ENCODE measurements at places on chromosomes 13 and 19.

- no peak for DNase-seq
These were observed 70.7 kb upstream of the MYCBP2 start for GRCh38 chr13:77397636-77398035.

DNA sequence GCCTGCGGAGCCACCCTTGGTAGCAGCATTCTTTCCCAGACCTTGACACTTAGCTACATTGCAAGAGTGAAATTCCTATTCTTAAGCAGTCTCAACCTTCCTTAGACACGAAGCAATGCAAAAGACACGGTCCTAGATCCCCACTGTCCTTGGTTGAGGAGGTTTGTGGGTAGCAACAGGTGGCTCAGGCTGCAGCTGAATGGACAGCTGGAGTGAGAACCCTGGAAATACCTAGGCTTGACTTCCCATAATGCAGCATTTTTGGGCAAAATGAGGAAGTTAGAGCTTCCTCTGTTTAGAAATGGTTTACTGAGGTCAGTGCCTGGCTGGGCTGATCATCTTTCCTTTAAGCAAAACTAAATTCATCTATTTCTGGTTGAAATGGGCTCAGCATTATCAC lies 296.6 kb downstream of the RFC3 start:
- DNase-seq, result no peak

GRCh38 chr19:4529924-4530522 lies 5.0 kb downstream of the PLIN5 start:
- no peak for DNase-seq

DNA sequence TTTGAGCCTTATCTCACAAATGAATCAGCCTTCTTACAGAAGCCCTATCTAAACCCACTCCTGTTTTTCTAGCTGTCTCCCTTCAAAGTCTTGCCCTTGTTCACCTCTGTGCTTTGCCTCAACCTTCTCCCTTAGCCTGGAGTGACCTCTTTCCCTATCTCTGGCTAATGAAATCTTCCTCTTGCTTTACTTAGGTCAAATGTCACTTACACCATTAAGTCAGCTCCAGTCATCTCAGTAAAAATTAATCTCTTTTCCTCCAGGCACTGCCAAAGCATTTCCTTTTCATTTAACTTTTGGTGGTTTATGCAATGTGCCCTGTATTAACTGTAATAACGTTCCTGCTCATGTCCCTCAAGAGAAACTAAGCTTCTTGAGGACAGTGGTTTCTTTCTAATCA lies 596.5 kb upstream of the MIR17HG start:
- DNase-seq, result no peak

GRCh38 chr19:2863816-2864215 lies 3.3 kb upstream of the ZNF556 start:
- no peak for DNase-seq

DNA sequence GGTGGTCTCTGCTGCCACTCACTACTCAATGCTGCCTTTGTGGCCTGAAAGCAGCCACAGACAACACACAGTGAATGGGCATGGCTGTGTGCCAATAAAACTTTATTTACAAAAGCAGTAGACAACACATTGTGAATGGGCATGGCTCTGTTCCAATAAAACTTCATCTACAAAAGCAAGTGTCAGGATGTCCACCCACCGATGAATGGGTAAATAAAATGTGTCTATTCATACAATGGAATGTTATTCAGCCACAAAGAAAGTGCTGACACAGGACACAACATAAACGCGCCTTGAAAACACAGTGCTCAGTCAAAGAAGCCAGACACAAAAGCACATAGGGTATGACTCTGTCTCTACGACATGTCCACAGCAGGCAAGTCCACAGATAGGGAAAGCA lies 20.1 kb downstream of the ZSCAN5A start:
- no peak for DNase-seq

DNA sequence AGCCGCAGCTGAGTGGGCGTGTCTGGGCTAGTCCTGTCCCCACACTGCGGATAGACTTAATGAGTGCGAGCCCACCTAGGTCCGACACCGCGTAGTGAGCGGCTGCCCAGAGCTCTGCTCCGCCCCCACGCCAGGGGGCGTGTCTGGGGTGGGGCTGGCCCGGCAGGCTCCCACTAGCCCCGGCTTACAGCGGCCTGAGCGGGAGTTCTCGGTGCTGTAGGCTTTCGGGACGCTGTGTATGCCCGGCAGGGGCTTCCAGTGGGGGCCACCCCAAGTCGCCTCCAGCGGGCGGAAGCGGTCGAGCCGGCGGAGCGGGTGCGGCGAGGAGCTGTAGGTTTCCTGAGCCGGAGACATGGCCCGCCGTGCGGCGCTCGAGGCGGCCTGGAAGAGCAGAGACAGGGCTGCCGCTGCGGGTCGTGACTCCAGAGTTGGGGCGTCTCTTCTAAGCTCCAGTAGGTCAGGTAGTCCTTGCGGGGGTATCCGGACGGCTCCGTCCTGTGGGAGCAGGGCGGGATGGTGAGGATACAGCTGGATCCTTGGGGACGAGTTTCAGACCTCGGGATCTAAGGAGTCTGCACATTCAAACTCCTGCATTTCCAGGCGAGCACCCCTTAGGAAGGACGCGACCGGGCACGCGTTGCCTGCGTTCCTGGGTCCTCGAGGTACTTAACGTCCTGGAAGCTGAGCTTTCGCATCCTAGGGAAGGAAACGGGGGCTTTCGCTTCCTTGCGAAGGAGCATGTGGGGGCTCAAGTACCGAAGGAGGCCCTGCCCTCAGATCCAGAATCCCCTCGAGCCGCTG lies 1.2 kb downstream of the CGB7 start:
- DNase-seq, result peak; percentile 59

DNA sequence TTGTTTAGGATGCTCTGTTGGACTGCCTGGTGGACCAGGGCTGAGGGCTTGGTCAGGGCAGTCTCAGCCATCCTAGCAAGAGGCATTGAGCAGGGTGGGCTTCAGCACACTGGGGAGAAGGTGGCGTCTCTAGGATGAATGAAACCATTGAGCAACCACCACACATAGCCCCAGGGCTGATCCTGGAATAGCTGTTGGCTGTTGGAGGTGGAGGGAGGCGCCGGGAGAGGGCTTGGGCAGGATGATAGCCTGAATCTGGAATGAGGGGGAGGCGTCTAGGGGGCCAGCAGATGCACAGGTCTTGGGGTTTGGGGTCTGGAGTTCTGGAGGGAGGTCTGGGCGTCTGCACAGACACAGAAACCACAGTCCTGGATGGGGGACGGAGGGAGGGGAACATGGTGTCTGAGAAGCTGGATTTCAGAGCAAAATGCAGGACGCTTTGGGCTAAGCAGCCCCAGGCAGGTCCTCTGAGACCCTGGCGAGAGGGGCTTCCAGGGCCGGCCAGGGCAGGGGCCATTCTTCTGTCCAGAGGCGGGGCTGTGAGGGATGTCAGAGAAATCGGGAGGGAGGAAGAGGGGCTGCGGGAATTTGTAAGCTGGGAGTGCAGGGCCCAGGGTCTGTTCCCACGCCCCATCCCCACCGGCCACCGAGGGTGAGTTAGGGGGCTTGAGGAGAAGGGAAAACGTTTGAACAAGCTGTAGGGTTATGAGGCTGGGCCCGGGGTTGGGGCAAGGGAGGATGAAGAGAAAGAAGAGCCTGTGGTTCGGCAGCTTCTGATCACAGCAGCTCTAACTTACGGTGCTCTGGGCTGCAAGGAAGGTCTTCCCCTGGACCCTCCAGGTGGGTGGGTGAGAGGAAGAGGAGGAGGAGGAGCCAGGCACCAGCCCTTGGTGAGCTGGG lies 5.2 kb downstream of the TRAPPC5 start:
- no peak for DNase-seq

Data from naive thymus-derived CD8-positive, alpha-beta T cell (primary cell).